ENCODE measurements at places on chromosomes 16 and 17.
A peak's percentile ranks its signal among the peaks of the same experiment; 100 is the strongest.

GRCh38 chr16:86918637-86919036 is 340.3 kb downstream of the FOXL1 start:
- no peak for DNase-seq

- DNase-seq, result no peak
Observed at GRCh38 chr16:64403352-64403751, 718.5 kb downstream of the CDH11 start.

DNA sequence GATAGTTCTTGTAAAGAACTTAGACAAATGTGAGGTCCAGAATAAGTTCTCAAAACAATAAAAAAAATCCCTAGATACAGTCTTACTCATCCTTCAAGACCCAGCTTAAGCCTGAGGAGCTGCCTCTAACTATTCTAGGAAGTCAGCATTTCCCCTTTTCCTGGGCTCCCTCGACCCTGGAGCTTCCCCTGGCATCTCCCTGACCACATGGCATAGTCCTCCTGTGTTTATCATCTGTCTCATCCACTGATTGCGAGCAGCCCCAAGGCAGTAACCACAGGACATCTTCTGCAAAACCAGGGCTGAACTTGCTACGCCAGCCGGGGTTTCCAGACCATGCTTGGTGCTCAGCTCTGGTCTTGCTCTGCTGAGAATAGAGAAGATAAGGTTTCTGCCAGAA is 36.7 kb upstream of the NLRP1 start:
- no peak for DNase-seq

- no peak for DNase-seq
Observed at GRCh38 chr16:50611332-50611934, 63.2 kb downstream of the NKD1 start.

DNA sequence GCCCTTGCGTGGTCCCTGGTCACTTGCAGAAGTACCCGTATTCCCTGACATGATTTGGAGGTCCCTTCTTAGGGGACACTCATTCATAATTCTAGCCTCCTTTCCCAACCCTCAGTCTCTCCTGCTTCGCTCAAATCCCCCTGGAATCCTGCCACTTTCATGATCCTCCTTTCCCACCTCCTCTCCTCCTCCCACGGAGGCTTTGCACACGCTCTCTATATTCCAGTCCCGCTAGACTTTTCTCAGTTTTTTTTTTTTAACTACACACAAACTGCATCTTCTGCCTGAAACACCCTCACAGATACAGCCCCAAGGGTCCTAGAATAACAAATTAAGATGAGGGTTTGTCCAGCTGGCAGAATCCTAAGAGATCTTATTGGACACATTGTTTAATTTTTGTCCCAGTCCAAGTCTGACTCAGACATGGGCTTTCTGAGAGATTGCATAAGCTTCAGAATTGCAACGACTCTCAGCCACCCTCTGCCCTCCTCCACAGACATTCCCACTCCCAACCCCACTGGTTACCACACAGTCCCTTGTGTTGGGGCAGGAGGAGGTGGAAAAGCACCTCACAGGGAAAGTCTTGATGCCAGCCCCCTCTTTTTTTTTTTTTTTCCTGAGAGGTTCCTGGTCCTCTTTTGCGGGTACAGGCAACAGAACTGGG is 739.5 kb upstream of the EEF2KMT start:
- DNase-seq, result no peak

- DNase-seq, result peak; percentile 63
Observed at GRCh38 chr16:12089492-12090150, 113.1 kb downstream of the SNX29 start.

GRCh38 chr17:47850373-47850691 is 631 bp downstream of the SP6 start:
- no peak for DNase-seq

- DNase-seq, result peak; percentile 77
Observed at GRCh38 chr16:1770328-1771187, 785 bp downstream of the NME3 start.

DNA sequence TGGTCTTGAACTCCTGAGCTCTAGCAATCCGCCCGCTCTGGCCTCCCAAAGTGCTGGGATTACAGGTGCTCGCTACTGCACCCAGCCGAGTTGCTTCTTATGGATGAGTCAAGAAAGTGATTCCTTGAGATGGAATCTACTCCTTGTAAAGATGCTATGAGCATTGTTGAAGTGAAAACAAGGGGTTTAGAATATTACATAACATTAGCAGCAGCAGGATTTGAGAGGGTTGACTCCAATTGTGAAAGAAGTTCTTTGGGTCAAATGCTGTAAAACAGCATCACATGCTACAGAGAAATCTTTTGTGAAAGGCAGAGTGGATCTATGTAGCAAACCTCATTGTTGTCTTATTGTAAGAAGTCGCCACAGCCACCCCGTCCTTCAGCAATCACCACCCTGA is 72.7 kb downstream of the NT5M start:
- no peak for DNase-seq

DNA sequence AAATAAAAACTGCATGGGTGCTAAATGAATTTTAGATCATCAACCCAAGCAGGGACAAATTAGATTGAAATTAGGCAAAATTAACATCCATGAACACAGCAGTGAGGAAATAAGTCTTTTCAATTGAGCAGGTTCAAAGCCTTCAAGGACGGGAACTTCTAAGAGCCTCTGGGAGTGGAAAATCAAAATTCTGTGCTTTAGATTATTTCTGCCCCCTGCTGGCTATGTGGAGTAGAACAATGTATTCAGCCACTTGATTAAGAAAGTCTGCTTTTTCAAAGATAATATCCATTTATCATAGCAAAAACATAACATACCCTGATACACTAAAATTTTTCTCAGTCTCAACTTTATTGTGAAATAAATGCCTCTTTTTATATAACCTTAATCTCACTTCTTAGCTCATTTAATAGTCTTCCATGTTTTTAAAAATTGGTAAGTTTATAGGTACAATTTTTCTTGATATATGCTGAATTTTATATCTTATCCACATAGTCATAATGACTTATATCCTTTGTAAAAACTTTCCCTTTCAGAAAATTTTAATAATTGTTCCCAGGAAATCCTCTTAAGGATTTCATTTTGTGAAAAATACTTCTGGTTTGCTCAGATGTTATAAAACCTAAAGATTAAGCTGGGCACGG is 28.1 kb upstream of the NOL11 start:
- DNase-seq, result no peak

- DNase-seq, result no peak
Observed at GRCh38 chr17:27491713-27492190, 35.5 kb downstream of the KSR1 start.

DNA sequence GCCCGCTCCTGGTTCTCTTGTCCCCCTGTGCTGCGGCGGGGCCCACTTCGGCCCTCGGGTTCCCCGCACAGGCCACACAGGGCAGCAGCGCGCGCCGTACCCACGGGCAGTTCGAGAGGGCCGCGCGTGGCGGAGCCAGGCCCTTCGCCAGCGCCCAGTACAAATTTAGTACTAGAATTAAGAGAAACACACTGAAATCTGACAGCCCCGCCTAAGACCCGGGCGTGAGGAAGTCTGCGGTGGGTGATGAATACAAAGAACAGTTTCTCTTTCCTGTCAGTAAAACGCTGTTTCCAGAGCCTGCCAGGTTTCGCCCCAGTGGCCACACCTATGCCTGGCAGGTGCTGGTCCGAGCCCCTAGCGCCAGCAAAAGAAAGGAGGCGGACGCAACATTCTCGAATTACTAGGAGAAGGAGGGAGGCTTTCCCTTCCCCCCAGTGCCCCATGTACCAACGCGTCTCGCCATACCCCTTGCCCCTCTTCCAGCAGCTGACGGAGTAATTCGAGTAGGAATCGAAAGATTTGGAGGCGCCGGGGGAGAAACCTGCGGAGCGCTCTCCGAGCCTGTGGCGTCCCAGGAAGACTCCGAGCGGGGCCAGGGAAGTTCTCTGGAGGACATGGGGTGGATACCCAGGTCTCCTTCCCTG is 591 bp upstream of the SLFN5 start:
- peak; percentile 95 for DNase-seq

DNA sequence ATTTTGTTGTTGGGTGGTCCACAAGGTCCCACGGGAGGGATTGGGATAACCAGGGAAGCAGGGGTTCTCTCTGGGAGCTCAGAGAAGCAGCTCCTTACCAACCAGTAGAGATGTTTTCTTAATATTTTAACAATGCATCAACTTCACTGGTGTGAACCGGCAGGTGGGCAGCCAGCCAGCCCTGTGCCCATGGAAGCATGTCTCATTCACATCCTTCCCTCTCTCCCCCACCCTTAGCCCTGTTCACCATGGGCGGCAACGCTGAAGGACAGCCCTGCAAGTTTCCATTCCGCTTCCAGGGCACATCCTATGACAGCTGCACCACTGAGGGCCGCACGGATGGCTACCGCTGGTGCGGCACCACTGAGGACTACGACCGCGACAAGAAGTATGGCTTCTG is 9.3 kb downstream of the MMP2 start:
- no peak for DNase-seq

GRCh38 chr17:17900615-17901520 is 64.1 kb upstream of the SREBF1 start:
- DNase-seq, result no peak

GRCh38 chr16:70646260-70647241 is at the start of gene IL34:
TSS of gene IL34 (plus strand) at chr16:70646559. CDS start at chr16:70646948, 389 bp downstream.
- DNase-seq, result peak; percentile 26

DNA sequence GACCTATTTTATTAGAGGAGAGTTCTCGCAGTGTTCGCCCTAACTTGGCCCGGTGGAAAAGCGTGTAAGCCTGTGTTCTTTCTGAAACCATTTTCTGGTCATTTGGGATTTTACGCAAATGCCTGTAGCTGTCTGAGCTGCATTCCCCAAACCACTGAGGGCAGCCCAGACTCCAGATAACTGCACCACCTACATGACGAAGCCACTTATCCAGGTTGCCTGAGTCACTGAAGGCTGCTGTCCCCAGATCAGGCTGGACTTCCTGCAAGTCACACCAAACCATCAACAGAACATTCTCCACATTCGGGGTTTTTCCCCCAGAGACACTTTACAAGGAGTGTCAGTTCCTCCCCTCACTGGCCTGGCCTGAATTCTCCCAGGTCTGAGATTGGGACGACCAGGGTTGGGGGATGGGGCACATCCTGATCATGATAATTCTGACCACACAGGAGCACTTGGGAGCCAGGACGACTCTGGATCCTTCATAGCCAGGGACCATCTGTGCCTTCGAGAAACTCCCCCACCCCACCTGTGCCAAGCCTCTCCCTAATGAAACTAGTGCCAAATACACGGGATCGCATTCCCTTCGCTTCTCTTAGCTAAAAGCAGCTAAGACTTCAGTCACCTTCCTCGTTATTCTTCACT is 2.3 kb downstream of the RPRML start:
- DNase-seq, result peak; percentile 72

- no peak for DNase-seq
Observed at GRCh38 chr16:120756-121155, 17.7 kb downstream of the NPRL3 start.

DNA sequence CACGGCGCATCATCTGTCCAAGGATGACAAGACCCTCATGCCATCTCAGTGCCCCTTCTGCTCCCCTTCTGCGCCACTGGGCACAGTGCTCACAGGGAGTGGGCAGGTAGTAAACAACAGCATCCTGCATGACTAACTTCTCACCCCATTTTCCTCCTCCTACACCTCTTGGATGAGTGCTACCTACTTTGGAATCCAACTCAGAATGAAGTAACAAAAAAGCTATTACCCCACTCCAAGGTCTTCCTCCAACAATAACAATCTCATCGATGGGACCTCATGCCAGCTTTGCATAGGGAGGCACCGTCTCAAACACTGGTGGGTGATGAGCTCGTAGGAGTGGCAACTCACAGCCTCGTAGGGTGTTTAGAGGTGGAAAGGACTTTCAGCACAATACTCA is 98.6 kb upstream of the RCVRN start:
- DNase-seq, result no peak

- DNase-seq, result no peak
Observed at GRCh38 chr17:65438173-65438572, 123.3 kb downstream of the AXIN2 start.

DNA sequence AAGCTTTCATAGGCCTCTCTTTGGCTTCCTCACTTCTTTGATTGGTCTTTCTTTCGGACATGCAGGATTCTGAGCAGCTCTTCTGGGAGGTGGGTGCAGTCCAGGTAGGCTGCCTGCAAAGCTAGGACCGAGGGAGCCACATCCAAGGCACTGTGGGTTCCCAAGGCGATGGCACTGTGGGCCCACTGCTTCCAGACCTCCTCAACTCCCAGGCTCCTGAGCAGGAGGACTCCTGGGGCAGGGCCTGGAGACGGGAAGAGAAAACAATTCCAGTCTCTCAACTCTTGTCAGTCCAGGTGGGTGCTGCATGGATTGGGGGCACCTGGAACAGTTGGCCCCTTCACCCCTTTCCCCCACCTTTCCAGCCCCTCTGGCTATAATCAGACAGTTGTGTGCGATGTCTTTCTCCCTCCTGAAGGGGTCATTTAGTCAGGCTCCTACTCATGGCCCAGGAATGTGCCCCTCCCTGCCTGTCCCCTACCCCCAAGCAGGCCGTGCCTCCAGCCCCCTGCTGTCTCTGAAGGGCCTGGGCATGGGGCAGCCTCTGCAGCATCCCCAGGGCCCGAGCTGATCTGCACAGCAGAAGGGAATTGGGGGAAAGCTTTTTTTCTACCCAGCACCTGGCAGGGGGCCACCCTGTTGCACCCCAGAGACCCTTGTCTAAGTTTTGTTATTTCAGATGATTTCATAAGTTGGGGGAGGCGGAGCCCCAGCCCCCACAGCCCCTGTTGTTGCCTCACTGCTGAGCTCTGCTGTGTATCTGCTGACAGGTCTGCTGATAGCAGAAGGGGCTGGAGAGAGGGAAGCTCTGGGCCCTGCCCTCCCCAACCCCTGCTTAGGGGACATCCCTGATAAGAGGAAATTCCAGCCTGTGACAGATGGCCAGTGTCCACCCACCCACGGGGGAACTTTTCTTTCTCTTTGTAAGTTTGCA is 330.3 kb downstream of the SEC14L1 start:
- DNase-seq, result peak; percentile 86

- no peak for DNase-seq
Observed at GRCh38 chr16:24800586-24800985, 45.2 kb upstream of the SLC5A11 start.
